ENCODE measurements at places on chromosomes 4 and X.

DNA sequence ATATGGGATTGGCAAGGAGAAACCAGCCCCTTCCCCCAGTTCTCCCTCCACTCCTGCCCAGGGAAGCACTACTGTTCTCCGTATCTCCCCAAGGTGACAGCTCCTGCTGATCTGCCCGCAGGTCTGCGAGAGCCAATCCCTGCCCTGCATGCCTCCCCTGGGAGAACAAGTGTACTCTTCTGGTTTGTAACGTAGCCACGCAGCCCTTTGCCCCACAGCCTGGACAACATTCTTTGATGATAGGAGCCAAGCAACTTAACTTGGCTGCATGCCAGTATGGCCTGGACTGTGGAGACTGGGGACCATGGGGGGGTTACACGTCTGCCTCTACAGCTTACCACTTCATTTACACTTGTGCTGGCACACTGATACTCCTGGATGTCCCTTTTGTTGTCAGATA lies 2.0 kb downstream of the STBD1 start:
- DNase-seq, result no peak

- no peak for DNase-seq
Observed at GRCh38 chr4:158314756-158315487, 104.6 kb downstream of the TMEM144 start.

GRCh38 chr4:62075521-62075920 lies 875.4 kb downstream of the ADGRL3 start:
- DNase-seq, result no peak

- DNase-seq, result no peak
Observed at GRCh38 chr4:153757407-153757806, 2.4 kb downstream of the RNF175 start.

DNA sequence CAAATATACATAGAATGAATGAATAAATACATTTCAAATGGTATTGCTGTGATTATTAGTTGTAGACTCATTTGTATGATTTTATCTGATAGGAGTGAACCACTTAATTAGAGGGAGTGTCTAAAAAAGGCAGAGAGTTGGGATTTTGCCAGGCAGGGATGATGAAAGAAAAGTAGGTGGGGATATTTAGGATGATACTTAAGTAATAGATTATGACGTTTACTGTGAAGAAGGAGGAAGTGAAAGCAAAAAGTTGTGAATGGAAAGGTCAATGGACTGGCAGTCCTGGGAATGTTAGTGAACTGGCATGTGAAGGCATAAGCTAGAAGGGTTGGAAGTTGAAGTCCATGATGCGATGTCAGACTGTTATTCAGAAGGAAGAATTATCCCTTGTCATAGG lies 917.1 kb downstream of the RAPGEF2 start:
- DNase-seq, result no peak

GRCh38 chrX:20037186-20037585 lies 46.3 kb upstream of the BCLAF3 start:
- DNase-seq, result no peak

DNA sequence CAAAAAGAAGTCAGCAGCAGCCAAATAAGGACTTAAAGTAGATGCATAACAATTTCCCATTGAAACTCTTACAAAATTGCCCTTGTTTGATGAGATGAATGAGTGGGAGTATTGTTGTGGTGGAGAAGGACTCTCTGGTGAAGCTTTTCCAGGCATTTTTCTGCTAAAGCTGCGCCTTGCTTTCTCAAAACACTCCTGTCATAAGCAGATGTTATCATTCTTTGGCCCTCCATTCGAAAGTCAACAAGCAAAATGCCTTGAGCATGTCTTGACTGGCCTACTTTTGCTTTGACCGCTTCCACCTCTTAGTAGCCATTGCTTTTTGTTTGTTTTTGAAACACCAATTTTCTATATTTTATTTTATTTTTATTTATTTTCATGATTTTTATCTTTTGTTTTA lies 340.9 kb upstream of the FGF13 start:
- no peak for DNase-seq

- no peak for DNase-seq
Observed at GRCh38 chr4:41874398-41874797, 60.8 kb upstream of the TMEM33 start.

DNA sequence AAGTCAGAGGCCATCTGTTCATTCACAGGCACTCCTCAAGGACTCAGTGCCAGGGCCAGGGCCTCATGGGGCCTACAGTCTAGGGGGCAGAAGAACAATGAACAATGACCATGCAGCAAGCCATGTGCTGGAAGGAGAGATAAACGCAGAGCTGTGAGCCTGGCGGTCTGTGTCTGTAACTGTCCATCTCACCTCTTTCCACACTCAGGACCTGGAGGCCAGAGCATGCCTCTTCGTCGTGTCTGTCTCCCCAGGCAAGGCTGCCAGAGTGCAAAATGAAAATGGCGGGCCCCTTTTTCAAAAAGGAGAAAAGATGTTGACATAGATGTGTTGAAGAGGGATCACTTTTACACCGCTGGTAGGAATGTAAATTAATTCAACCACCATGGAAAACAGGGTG lies 78.5 kb downstream of the MSX1 start:
- no peak for DNase-seq

GRCh38 chr4:40486534-40486933 lies 143.1 kb downstream of the RBM47 start:
- no peak for DNase-seq

GRCh38 chr4:83019794-83020494 lies 9.3 kb upstream of the LIN54 start:
- DNase-seq, result no peak

GRCh38 chr4:147327322-147327721 lies 153.6 kb upstream of the EDNRA start:
- DNase-seq, result no peak

DNA sequence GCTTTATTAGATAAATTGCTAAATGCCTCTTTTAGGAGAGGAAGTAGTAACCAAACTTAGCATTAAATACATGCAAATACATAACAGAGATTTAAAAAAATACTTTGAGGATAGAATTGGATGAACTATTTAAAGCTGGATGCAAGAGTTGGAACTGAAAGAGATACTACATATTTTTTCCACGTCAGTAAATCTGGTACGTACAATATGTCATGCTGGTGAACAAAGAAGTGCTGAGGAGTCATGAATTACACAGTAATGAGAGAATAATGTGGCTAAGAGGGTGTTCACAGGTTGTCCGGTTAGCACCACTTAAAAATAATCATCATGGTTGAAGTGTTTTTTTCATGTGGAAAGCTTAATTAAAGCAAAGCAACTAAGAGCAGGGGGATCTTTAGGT lies 184.1 kb upstream of the FRMPD4 start:
- no peak for DNase-seq

- DNase-seq, result no peak
Observed at GRCh38 chr4:41394481-41394894, 137.8 kb downstream of the UCHL1 start.

DNA sequence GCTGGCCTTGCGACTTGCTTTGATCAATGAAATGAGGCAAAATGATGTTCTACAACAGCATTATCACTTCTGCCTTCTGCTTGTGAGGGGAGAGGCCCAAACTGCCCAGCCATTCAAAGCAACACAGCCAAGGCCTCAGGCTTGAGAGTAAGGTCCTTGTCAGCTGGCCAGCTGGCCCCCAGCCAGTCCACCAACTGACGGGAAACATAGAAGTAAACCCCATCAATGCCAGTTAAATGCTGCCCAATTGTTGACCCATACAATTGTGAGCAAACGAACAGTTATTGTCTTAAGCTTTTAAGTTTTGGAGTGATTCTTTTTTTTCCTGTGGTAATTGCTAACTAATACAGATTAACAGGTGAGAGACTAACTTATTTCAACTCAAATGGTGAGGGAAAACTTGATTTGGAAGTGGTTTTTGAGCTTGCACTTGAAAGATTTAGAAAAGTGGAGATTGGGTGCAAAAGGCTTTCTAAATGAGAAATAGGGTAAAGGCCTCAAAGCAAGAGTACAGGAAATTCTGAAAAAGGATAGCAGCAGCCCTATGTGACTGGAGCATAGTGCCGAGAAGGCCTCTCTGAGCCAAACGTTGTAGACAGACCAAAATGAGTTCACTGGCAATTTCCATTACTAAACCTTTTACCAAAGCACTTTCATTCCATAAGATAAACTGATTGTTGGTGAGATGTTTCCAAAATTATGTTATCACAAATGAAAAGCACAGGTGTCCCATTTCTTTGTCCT lies 66.9 kb downstream of the ARHGEF38 start:
- peak; percentile 28 for DNase-seq

DNA sequence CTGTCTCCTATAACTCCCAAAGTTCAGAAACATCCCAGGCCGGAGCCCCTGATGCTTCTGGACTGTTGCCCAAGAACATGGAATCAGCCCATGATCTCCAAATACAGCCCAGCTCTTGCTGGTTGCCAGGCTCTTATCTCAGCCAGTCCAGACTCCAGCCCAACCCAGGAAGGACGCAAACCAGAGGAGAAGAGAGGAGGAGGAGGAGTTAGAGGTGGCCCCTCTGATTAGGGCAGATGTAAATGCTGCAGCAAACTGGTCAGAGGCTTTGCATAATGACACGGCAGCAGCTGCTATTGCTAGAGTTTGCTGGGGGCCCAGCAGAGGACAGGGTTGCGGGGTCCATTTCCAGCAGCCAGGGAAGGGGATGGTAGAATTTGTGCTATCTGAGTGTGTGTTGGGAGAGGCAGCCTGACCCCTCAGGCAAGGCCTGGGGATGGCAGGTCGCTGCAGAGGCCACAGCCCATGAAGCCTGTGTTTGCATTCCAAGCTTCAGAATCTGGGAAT lies 4.2 kb upstream of the OTUD5 start:
- DNase-seq, result no peak

GRCh38 chrX:40543661-40544328 lies 37.0 kb upstream of the ATP6AP2 start:
- DNase-seq, result no peak

DNA sequence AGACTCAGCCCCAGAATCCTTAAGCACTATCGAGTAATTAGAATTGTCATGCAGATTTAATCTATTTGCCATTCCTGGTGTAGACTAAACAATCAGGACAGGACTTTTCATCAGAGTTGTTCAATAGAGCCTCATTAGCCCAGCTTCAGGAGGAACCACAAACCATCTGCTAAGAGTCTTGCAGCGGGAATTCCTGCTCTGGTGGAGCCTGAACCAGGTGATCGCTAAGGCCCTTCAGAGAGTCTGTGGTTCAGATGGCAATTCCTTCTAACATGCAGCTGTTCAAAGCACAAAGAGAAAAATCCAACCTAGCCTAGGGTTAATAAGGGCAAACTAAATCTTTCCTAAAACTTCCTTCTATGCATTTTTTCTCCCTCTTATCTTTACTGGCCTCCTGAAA lies 119.1 kb upstream of the CPEB2 start:
- DNase-seq, result no peak

DNA sequence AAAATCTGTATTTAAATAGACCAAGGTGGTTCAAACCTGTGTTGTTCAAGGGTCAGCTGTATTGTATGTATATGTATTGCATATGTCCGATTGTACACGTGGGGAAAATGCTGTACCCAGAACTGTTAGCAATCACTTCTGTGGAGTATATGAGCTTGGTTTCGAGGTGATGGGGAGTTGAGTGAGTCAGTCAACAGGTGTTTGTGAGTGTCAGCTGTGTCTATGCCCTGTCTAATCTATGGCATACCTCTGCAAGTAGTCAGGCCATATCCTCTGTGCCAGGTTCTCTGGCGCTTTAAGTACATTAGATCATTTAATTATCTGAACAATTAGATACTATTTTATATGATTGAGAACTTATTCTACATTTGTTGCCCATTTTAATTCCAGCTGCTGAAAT lies 7.4 kb downstream of the ZRSR2 start:
- DNase-seq, result no peak

- DNase-seq, result no peak
Observed at GRCh38 chrX:81390237-81390636, 188.3 kb downstream of the SH3BGRL start.

GRCh38 chr4:141375855-141376254 lies 155.2 kb downstream of the ZNF330 start:
- no peak for DNase-seq

GRCh38 chr4:67614186-67614585 lies 55.7 kb downstream of the STAP1 start:
- no peak for DNase-seq

GRCh38 chr4:4386296-4386735 lies 586 bp upstream of the NSG1 start:
- no peak for DNase-seq

DNA sequence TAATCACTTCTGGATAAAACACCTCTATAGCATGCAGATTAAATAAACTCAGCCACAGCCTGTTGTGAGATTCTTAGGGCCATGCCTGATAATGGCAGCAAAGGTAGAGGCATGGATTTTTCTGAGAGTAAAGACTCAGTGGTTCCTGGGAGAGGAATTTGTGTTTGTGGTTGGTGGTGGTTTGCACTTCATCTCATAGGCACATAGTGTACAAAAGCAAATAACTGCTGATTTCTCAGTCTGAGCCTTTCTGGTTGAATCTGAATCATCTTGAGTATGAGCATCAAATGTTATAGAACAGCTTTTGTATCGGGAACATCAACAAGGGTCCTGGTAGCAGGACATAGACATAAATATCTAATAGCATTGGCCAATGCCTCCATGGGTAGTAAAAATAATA lies 274.3 kb downstream of the FRMPD4 start:
- DNase-seq, result no peak

DNA sequence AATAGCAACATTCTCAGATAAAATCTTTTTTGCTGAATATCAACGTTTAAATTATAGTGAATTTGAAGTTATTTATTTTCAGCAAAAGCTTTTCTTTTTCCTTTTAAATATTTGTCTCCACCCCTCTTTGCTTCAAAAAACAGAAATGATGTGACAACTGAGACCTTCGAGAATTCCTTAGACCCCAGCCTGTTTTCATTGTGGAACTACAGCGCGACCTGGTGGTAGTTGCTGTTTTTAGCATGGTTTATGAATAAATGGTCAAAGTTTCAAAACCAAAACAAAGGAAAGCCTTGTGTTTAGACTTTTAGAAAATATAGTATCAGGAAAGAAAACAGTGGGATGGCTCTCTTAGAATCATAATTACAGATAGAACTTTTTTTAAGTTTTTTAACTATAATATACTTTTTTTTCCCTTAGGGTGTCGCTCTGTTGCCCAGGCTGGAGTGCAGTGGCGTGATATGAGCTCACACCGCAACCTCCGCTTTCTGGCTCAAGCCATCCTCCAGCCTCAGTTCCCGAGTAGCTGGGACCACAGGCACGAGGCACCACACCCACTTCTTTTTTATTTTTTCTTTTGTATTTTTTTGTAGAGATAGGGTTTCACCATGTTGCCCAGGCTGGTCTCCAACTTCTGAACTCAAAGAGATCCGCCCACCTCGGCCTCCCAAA lies 26.8 kb upstream of the TMEM184C start:
- DNase-seq, result peak; percentile 5

GRCh38 chr4:138665851-138666250 lies 349.7 kb upstream of the NOCT start:
- DNase-seq, result no peak

- DNase-seq, result no peak
Observed at GRCh38 chr4:27101561-27101960, 240.9 kb downstream of the STIM2 start.

GRCh38 chr4:79576429-79576753 lies 168.4 kb upstream of the GK2 start:
- DNase-seq, result no peak

- DNase-seq, result no peak
Observed at GRCh38 chr4:183532821-183533220, 28.0 kb downstream of the ING2 start.

All from nucleus accumbens (tissue), 56 donors.